ENCODE measurements at places on chromosomes 16 and 17.

DNA sequence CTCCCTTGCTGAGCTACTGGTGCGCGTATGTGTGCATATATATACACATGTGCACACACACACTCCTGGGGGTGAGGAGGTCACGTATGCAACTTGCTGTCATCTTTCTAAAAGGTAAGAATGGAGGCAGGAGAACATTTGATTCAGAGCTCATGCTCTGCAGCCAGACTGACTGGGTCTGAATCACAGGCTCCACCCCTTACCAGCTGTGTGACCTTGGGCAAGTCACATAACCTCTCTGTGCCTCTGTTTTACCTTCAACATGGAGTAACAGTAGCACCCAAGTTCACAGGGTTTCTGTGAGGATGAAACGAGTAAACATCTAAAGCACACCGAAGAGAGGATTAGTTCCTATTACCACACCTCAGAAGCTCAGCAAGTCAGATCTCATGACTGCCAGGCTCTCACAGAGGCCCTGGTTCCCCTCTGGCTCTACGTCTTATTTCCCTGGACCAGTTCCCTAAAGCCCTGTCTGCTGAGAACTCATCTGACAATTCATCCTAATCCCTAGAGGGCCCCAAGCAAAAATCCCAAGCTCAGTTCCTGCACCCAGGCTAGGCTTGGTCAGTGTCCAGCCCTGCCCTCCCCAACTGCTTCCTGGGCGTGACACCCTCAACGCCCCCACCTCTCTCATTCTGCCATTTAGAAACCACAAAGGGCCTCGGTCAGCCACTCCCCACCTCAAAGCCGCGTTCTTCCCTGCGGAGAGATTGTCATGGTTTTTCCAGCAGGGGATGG is 28.7 kb downstream of the ABR start:
- H3K36me3 ChIP-seq = peaks cover 19% of the 10 kb centered on the region
- peaks cover 7% of the 10 kb centered on the region for H3K4me1 ChIP-seq
- H3K27me3 ChIP-seq = no peaks in the 10 kb centered on the region
- H3K4me3 ChIP-seq = no peak overlapping the region

- peak overlapping the region; percentile 99 for H3K27ac ChIP-seq
- DNase-seq = no peak
- H3K27me3 ChIP-seq = no peaks in the 10 kb centered on the region
- H3K36me3 ChIP-seq = no peaks in the 10 kb centered on the region
- H3K4me3 ChIP-seq = peak overlapping the region; percentile 62
- peaks cover 45% of the 10 kb centered on the region for H3K4me1 ChIP-seq
Measured at GRCh38 chr17:47200325-47200664, 8.9 kb upstream of the MYL4 start.

- no peak for DNase-seq
- H3K36me3 ChIP-seq = no peaks in the 10 kb centered on the region
- peaks cover 31% of the 10 kb centered on the region for H3K27me3 ChIP-seq
- H3K27ac ChIP-seq = no peak overlapping the region
- peaks cover 2% of the 10 kb centered on the region for H3K4me1 ChIP-seq
Measured at GRCh38 chr16:85049706-85050305, 22.2 kb downstream of the KIAA0513 start.

- H3K27ac ChIP-seq = no peak overlapping the region
- peaks cover 64% of the 10 kb centered on the region for H3K27me3 ChIP-seq
- DNase-seq = no peak
- no peaks in the 10 kb centered on the region for H3K36me3 ChIP-seq
- H3K4me3 ChIP-seq = no peak overlapping the region
Measured at GRCh38 chr17:61461967-61462718, 9.9 kb downstream of the TBX4 start.

Measured in activated B cell treated with CpG ODN at 0.5 μM for 24 hours (primary cell).